ENCODE measurements at places on chromosomes 7 and 10.

- no peak for DNase-seq
Observed at GRCh38 chr10:17216901-17217395, 11.1 kb upstream of the VIM start.

DNA sequence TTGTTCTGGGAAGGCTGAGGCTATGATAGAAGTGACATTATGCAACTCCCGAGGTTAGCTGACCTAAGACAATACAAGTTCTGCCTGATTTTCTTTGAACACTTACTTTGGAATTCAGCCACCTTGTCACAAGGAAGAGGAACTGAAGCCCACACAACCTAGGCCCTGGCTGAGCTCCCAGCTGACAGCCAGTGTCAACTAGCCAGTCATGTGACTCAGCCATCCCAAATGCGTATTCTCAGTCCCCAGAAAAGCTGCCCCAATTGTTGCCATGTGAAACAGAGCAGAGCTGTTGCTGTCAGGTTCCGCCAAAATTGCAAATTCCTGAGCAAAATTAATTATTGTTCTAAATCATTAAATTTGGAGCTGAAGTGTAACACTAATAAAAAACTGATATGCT, 1010.0 kb downstream of the XPNPEP1 start:
- no peak for DNase-seq

DNA sequence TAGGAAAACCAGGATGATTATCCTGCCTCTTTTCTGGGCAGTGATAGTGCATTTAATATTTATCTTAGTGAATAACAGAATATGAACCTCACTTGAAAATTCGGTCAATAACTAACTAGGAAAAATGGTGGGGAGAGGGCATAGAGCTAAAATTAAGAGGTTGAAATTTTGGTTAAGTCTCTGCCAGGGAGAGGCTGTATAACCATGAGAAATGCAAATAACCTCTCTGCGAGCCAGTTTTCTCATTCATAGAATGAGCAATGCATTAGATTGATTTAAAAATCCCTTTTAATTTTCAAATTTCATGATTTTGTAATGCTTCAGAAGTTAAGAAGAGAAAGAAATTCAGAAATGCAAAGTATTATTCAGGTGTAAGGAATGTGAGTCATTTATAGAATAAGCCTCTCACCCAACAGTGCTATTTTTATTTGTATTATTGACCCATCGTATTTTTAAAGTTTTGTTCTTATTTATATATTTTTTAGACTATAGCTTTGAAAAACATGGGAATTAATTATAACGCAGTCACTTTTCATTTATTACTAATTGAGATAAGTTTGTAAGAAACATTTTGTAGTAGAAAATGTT, 104.7 kb downstream of the PHF14 start:
- DNase-seq, result no peak

DNA sequence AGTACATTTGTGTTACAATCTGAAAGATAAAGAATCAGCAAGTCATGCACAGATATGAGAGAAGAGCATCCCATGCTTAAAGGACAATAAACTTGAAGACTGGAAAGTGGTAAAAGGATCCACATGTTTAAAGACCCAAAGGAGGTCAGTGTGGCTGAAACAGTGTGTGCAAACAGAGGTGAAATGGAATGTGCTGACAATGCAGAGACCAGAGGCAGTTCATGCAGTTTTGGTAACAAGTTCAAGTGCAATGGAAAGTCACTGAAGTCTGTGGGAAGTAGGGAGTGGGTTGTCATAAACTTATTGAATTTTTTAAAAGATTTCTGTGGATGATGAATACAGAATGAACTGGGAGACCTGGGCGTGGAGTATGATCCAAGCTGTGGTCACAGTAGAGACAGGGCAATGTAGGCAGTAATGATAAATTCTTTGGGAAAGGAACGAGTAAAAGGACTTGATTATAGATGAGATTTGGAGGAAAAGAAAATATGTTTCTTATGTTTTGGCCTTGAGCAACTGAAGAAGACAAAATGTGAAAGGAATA, 408.0 kb downstream of the HGF start:
- no peak for DNase-seq
